ENCODE measurements at places on chromosomes 3 and 15.

DNA sequence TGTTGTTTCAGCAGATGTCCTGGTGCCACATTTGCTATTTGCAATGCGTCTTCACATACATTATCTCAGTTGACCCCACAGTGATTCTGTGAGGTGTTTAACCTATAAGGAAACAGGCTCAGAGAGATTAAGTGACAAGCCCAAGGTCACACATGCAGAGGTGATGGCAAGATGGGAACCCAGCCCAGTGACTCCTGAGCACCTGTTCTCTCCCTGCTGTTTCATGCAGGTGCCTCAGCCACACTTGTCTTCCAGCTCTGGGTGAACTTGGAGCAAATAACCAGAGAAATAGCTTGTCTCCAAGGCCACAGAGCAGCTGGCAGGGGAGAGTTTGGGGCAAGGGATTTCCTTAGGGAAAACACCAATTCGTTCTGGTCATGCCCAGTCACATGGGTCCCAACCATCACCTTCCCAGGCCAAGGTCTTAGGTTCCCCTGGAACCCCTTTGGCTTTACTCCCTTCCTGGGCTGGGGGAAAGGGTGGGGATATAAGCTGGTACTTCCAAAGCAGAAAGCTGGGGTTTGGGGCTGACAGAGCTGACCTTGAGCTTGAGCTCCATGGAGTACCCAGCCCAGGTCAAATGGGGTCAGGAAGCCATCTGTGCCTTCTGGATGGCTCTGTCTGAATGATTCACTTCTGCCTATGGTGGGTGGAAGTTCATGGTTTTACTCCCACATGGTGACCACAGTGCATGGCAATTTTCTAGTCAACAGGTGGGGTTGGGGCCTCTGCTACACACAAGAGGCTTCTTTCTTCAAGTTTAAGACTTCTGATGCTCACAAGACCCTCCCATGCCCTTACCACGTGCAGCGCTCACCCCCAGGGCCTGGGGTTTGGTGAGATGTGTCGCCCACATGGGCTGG is 22.4 kb downstream of the LIPC start:
- DNase-seq: no peak

- DNase-seq: no peak
Measured at GRCh38 chr15:71562251-71562650, 248.1 kb upstream of the NR2E3 start.

- no peak for DNase-seq
Measured at GRCh38 chr3:102979682-102980354, 545.0 kb downstream of the ZPLD1 start.

- DNase-seq: no peak
Measured at GRCh38 chr3:36957862-36958686, 13.2 kb upstream of the TRANK1 start.

DNA sequence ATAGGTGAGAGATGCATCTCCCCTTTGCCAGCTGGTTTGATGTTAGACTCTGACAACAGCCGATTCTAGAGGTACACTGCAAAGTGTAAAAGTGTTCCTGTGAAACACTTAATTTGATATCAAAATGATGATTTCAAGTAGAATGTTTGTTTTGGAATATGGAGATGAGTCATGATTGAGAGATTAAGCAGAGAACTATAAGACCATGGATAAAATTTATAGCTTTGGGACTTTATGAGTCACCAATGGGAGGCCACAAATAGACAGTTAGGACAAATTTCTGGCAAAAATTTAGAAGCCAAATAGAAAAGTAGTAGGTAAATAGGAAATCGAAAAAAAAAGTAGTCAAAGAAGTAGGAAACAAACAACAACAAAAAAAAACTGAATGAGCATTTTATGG is 672.5 kb downstream of the NSUN3 start:
- no peak for DNase-seq

DNA sequence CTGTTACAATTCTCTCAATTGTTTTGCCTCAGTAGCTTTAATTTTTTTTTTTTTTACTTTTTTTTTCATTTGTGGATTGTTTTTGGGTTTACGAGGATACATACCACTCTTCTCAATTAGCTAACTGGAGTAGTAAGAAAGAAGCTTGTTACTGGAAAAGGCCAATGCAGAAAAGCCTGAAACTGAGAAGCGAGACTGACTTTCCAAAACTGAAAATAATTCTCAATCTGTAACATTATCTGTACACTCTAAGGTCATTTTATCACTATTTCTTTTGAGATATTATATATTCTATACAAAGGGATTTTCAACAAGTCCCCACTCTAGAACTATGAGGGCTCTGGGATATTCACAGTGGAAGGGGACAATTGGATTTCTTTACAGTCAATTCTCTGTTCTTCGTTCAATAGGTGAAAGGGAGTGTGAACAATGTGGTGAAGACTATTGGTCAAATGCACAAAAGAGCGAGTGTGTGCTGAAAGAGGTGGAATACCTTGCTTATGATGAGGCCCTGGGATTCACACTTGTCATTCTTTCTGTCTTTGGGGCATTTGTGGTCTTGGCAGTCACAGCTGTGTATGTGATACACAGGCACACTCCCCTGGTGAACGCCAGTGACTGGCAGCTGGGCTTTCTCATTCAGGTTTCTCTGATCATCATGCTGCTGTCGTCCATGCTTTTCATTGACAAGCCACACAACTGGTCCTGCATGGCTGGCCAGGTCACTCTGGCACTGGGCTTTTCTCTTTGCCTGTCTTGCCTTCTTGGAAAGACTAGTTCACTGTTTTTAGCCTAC is 83.9 kb upstream of the KCNAB1 start:
- DNase-seq: no peak

- no peak for DNase-seq
Measured at GRCh38 chr15:76941636-76942035, 10.1 kb downstream of the RCN2 start.

GRCh38 chr15:98513428-98513986 is 134.8 kb upstream of the IGF1R start:
- DNase-seq: no peak

DNA sequence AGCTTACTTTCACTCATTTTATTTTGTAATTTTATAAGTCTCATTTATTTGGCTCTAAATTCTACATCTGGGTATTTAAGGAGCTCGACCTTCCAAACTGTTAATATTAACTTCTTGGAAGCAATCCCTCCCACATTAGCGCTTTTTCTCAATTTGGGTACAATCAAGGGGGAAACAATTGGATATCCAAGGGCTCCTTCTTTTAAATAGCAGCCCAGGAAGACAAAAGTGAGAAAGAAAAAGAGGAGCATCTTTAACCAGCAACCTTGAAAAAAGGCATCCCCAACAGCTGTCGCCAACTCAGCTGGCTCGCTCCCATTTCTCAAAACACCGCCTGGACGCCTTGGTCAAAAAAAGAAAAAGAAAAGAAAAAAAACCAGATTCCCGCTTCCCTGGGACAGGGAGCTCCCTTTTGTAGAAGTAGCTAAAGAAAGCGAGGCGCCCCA is 873 bp downstream of the C3orf70 start:
- DNase-seq: no peak

GRCh38 chr15:42286445-42287029 is 13.3 kb upstream of the TMEM87A start:
- no peak for DNase-seq

DNA sequence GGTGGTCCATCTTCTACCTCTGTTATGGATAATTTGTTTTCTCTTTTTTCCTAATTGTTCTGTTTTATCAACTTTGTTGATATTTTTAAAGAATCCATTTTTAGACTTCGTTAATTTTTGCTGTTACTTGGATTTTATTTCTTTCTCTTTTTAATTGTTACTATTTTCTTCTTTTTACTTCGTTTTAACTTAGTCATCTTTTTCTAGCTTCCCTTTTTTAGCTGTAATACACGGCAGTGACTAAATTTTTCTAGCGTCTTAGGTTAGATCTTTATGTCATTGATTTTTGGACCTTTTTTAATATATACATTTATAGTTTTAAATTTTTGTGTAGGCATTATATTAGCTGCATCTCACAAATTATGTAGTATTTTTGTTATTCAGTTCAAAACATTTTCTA is 33.1 kb downstream of the ARIH2 start:
- no peak for DNase-seq

GRCh38 chr3:129576514-129577352 is 29.7 kb downstream of the PLXND1 start:
- peak; percentile 93 for DNase-seq

- no peak for DNase-seq
Measured at GRCh38 chr3:72848703-72849081, 447 bp upstream of the SHQ1 start.

GRCh38 chr15:58760385-58761009 is 10.6 kb upstream of the MINDY2 start:
- no peak for DNase-seq

- DNase-seq: no peak
Measured at GRCh38 chr3:56954125-56954524, 106.3 kb upstream of the SPATA12 start.

- DNase-seq: peak; percentile 8
Measured at GRCh38 chr3:155026999-155027591, 53.0 kb upstream of the MME start.

GRCh38 chr3:76965122-76965725 is 74.7 kb upstream of the ROBO2 start:
- DNase-seq: no peak

DNA sequence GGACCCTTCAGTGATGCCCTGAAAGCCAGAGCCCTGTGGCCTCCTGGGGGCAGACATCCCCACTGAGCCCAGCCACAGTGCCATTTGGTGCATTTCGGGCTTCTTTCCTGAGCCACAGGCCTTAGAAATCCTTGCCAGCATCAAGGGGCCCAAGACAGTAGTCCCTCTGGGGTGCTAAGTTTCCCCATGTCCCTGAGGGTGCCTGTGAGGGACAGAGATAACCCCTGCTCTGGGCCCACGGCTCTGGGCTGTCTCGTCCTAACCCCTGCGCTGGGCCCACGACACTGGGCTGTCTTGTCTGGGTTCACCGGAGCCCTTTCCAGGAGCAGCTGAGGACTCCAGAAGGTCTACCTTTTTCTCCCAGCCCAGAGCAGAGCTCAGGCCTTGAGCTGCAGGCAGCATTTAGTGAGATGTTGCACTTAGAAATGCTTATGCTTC is 45.1 kb upstream of the FGD5 start:
- DNase-seq: no peak

GRCh38 chr15:91214675-91215590 is 114.9 kb downstream of the SV2B start:
- no peak for DNase-seq

DNA sequence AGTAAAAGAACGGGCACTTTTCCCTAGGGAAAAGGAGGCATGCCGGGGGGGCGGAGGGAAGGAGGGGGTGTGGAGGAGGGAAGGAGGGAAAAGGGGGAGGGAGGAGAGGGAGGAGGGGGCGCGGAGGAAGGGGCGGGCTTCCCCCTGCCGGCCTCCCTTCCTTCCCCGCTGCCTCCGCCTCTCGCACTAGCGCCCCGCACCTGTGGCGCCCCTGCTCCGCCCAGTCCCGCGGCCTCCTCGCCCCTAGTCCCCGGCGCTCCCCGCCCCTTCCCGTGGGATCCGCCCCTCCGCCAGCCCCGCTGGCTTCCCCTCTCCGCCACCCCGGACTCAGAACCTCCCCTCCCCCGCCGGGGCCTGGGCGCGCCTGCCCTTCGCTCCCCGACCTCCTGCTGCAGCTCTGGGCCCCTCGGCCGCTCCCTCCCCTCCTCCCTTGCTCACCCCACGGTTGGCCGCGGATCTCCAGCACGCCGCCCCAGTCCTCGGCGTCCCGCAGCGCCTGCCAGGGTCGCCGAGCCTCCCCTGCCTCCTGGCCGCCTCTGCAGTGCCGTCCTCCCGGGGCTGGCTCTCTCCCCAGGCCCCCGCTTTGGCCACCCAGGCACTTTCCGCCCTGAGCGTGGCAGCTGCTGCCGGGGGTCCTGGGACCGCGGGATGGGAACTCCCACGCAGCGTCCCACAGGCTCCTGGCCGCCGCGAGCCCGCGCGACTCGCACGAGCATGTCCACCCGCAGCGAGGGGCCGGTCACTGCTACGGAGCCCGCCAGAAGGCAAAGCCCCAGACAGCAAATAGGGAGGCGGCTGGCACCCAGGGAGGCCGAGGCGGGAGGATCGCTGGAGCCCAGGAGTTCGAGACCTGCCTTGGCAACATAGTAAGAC is 147.4 kb downstream of the TJP1 start:
- DNase-seq: no peak

GRCh38 chr3:143727391-143727790 is 120.9 kb downstream of the SLC9A9 start:
- DNase-seq: no peak

DNA sequence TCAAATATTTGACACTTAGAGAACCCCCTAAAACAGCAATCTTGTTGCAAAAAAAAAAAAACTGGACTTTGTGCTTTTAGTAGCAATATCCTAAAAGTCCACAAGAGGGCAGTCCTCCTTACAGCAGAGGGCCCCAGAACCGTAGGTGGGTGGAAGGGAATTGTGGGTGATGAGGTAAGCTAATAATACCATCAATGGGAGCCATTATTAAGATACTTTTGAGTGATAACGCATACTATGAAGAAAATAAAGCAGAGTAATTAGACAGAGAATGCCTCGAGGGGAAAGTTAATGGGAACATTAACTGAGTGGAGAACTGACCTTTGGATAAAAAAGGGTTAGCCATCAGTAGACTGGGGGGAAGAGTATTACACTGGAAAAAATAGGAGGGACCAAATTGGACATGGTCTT is 229.9 kb downstream of the THRB start:
- DNase-seq: no peak

DNA sequence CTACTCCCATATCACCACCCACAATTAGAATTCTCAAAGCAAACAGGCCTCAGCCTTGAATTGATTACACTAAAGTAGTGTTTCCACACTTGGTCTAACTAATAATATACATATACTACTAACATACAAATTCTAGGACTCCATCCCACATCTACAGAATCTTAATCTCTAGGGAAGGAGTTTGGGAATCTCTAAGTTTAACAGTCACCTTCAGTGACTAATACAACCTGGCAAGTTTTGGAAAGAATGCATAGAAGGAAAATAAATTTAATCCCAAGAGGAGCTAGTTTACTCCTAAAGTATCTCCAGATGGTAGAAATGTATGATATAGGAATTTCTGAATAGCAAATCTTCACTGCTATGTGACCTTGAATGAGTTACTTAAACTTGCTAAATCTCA is 9.1 kb downstream of the CLPX start:
- no peak for DNase-seq

GRCh38 chr3:51395493-51396213 is 4.6 kb downstream of the RBM15B start:
- DNase-seq: no peak

DNA sequence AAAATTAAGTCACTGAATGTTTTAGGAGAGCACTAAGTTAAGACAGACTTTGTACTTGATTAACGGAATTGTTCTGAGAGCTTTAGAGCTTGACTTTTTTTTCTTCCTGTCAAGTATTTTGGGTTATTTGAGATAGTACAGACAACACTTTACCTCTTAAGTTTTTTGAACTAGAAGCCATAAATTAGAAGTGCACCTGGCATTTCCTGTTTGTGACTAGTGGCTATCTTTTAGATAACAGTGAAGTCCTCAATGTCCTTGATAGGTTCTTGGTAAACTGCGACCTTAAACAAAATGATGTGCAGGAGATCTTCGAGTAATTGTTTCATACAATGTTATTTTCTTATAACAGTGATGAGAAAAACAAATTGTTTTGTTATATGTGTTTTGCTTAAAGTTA is 213.9 kb downstream of the TP63 start:
- DNase-seq: no peak

GRCh38 chr3:40464339-40465110 is 7.4 kb downstream of the RPL14 start:
- DNase-seq: no peak

Measured in DMS153 (cell line).